ENCODE measurements at places on chromosomes 6 and 20. TPM values are rescaled to one million over a fixed set of nuclear protein-coding genes. Genes with fewer than 3 reads are reported as not detected.

- H3K36me3 ChIP-seq = no peaks in the 10 kb centered on the region
- H3K4me1 ChIP-seq = no peaks in the 10 kb centered on the region
- H3K27me3 ChIP-seq = no peaks in the 10 kb centered on the region
- H3K27ac ChIP-seq = no peak overlapping the region
- peak; percentile 92 for DNase-seq
These were observed 240.2 kb downstream of the KHDC1L start for GRCh38 chr6:72984981-72985665.

- DNase-seq = peak; percentile 100
- H3K27me3 ChIP-seq = no peaks in the 10 kb centered on the region
- H3K4me3 ChIP-seq = peak overlapping the region; percentile 12
- H3K4me1 ChIP-seq = peaks cover 58% of the 10 kb centered on the region
These were observed 193.4 kb upstream of the PREP start for GRCh38 chr6:105596284-105596755.

DNA sequence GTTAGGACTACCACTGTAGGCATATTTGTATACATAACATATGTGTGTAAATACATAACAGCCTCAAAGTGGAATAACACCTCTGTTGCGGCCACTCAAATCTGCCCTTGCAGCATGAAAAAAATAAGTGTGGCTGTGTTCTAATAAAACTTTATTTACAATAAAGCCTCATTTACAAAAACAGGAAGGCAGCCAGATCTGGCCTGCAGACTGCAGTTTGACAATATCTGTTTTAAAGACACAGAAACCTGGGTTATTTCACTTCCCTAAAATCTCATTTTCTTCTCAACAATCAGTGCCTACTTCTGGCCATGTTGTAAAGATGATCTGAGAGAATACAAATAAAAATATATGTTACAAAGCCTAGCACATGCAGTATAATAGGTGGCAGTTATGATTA lies 53.9 kb upstream of the SCML4 start:
- no peaks in the 10 kb centered on the region for H3K27me3 ChIP-seq
- no peak overlapping the region for H3K4me3 ChIP-seq
- H3K36me3 ChIP-seq = peaks cover 41% of the 10 kb centered on the region
- DNase-seq = no peak

GRCh38 chr20:10209091-10209490 lies 9.5 kb upstream of the SNAP25 start:
- peak; percentile 50 for DNase-seq
- H3K4me3 ChIP-seq = no peak overlapping the region
- no peaks in the 10 kb centered on the region for H3K27me3 ChIP-seq
- no peak overlapping the region for H3K27ac ChIP-seq
- H3K36me3 ChIP-seq = no peaks in the 10 kb centered on the region

The EEF1A2 gene
- 37.6 TPM for total RNA-seq

The EMILIN3 gene
- not detected for total RNA-seq

Measured in astrocyte (in vitro differentiated cells and primary cell).